T-cell (primary cell): ENCODE measurements at places on chromosomes 3 and 15.

DNA sequence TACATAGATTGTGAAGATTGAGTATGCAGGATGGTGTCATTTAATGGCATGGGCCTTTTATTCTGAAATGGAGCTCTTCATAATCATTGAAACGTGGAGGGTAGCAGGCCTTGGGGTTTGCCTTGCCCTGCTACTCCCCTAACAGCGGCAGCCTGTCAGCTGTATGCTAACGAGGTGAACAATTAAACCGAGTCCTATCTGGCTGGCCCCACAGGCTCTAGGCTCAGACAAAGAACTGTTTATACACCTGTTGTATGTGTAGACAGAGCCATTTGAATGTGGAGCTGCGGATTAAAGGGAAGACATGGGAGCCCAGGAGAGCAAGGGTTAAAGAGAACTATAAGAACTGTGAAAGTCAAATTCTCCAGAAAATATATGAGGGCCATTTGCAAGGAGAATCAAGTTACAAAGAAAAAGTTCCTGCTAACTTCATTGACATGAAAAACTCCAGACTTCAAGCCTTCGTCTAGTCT is 116.7 kb upstream of the CGNL1 start:
- DNase-seq: no peak

DNA sequence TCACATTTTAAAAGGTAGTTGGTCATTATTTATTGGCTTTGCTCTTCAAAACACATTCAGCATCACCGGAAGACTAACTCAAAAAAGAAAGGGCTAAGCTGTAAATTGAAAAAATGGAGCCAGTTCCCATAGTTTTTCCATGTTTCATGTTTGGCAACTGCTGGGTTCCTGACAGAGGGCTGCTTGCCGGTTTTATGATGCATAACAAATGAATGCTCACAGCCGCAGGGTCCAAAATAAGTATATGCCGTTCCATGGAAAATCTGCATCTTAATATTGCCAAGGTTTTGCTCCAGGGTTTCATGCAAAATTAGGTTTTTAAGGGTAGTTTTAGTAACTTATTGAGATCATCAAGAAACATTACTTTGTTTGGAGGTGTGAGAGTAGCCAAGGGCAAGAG is 15.8 kb downstream of the SLC12A1 start:
- no peak for DNase-seq

GRCh38 chr3:117881210-117881609 is 1153.4 kb downstream of the IGSF11 start:
- no peak for DNase-seq

DNA sequence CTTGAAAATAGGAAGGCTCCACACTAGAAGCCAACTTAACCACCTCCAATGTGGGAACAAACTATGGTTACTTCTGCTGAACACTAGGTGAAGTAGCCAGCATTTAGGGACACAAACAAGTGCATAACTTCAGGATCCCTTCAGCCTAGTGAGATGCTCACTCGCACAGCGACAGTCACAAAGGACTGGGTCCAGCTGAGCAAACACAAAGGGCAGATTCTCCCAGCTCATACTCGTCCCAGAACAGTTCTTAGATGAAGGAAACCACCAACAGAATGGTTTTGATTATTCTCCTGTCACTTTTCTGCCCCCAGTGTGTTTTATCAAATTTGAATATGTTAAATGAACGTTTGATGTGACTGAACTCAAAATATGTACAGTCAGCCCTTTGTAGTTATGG is 201.6 kb downstream of the KCNAB1 start:
- no peak for DNase-seq

DNA sequence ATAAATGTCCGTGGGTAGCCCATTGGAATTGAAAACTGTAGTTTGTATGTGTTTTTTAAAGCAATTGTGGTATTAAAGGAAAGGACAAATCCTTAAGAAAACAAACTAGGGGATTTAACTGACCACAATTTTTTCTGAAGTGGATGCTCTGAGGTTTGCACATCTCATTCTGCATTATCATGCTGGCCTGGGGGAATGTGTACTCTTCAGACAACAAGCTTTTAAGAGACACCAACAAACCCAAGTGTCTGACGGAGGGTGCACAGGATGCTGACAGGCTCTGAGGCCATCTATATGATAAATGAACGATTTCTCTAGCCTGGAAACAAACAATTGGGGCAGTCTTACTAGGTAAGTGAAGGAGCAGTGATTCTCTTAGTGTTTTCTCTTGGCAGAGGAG is 9.1 kb downstream of the LINS1 start:
- DNase-seq: no peak

DNA sequence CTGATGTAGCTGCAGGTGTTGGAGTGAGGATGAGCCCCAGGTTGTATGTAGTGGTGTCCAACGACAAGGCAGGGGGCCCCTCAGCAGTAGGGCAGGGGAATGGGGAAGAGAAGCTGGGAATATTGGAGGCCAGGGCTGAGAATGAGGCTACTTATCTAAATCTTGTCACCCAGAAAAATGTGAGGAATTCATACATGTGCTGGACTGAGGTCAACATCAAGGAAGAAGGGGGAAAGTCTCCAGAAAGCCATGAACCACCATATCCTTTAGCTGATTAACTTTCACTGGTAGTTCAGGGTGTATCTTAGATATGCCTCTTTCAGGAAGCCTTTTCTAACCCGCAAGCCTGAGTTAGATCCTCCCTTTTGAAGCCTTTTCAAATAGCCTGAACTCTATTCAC is 22.6 kb upstream of the FSTL1 start:
- DNase-seq: no peak

DNA sequence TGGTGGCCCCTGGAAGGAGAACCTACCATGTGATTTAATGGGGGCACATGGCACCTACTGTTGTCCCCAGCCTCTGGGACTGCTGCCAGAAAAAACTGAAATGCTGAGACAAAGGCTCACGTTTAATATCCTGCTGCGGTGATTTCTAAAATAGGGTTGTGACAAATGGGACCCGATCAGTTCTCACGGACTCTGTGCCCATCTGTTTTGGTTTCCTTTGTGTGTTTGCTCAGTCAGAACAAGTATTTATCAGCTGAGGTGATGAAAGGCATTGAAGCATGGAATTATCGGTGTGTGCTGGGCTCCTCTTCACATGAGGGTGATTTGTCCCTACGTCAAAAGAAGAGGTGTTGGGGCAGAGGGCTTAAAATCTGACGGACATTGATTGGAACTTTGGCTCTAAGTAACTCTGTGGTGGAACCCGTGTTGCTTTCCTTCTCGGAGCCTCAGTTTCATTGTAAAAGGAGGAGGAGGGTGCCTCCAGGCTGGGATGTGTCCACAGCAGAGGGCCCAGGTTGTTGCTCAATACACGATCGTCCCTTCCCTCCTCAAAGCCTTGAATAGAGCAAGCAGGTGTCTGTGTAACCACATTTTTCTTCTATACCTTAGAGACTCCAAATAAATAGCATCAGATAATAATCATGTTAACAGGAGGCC is 283.3 kb upstream of the RGMA start:
- DNase-seq: no peak

- DNase-seq: no peak
Measured at GRCh38 chr15:96390986-96391385, 60.5 kb downstream of the NR2F2 start.

GRCh38 chr15:43256341-43256740 is 10.4 kb downstream of the TGM5 start:
- no peak for DNase-seq

- no peak for DNase-seq
Measured at GRCh38 chr3:116247605-116248004, 197.7 kb downstream of the LSAMP start.

GRCh38 chr3:56131974-56132590 is 336.2 kb downstream of the ERC2 start:
- DNase-seq: no peak

DNA sequence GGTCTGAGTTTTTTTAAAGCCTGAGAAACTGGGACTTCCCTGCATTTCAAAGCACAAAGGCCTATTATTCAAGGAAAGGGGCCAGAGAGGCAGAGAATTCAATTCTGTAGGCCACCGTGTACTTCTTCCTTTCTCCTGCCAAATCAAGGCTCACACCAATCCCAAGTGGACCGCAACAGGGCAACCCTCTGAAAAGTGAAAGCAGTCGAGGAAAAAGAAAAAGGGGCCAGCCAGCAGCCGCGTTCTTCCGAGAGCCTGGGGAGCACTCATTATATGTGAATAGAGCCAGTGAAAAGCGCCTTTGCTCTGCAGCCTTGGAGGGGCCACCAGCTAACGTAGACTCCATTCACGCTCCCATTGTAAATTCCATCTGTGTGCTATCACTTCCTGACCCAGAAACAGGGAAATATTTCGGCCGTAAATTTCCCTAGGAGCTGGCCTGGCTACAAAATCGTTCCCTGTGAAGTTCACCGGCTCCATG is 45.9 kb upstream of the THUMPD3 start:
- DNase-seq: no peak

- DNase-seq: no peak
Measured at GRCh38 chr3:111165411-111165810, 93.8 kb downstream of the NECTIN3 start.

GRCh38 chr3:127439621-127440020 is 150.9 kb downstream of the TPRA1 start:
- no peak for DNase-seq

GRCh38 chr3:130929804-130930203 is 35.9 kb downstream of the ATP2C1 start:
- DNase-seq: no peak

- DNase-seq: no peak
Measured at GRCh38 chr3:189778340-189778950, 147.3 kb downstream of the TP63 start.

GRCh38 chr3:56935811-56936210 is 124.7 kb upstream of the SPATA12 start:
- no peak for DNase-seq

GRCh38 chr3:45972534-45973402 is 22.9 kb downstream of the FYCO1 start:
- no peak for DNase-seq

- DNase-seq: peak; percentile 4
Measured at GRCh38 chr15:101127506-101128076, 124.3 kb downstream of the CHSY1 start.

DNA sequence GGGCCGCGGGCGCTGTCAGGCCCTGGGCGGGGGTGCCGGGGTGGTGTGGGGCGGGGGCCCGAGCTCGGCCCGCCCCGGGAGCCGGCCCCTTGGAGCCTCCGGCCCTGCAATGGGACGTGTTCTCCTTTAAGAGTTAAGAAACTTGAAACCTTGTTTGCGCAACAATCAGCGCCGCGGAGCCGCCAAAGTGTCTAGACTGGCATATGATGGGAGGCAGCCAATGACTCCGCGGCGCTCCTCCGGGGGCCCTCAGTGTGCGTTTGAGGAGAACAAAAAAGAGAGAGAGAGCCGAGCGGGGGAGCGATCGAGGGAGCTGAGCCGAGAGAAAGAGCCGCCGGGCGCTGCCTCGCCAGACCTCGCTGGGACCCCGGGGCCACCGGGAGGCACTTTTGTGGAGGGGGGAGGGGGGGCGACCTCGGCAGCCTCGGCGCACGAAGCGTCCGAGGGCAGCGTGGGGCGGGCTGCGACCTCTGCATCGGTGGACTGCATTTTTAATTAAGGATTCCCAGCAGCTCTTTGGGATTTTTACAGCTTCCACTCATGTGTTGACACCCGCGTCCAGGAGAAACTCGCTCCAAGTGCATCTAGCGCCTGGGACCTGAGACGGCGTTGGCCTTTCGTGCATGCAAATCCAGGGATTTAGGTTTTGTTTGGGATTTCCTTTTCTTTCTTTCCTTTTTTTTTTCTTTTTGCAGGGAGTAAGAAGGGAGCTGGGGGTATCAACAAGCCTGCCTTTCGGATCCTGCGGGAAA is at the start of gene SMAD6:
Gene SMAD6 (plus strand): TSS at position 202 of the 752 bp plus-strand sequence. CDS start 1,023 bp downstream, outside the sequence.
- DNase-seq: peak; percentile 55

DNA sequence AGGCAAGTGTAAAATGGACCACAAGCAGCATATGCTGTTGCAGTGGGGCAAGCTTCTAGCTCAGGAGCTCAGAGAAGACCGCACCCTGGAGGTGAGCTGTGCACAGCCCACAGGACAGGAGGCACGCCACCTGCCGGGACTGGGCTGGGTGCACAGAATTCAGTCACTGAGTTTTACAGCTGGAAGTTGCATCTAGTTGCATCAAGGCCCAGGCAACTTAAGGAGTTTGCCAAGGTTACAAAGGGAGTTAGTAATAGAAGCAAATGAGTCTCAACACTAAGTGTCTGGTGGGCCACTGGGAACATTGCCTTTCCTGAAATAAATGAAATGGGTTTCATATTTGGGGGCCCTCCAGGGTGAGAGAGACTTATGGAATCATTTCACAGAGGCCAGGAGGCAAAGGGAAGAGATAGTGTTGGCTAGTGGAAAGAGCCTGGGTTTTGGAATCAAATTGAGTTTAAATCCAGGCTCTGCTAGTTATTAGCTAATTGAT is 36.0 kb upstream of the TIMP4 start:
- no peak for DNase-seq

DNA sequence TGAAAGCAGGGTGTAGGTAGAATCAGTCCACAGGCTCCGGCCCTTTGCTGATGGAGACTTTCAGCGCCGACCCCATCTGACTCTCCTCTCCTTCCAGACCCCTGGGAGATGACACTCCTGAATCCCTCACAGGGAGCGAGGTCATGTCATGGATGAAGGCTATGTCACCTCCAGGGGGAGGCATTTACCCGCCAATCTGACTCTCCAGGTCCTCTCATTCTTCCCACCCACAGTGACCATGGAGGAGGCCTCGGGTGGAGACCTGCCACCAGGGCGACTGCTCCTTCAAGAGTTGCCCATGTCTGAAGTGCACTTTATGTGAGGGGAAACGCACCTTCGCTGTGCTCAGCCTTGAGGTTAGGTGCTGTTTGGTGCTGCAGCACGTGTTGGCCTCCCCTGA is 112.7 kb downstream of the KLF13 start:
- DNase-seq: no peak

GRCh38 chr3:176988795-176989194 is 208.5 kb downstream of the TBL1XR1 start:
- DNase-seq: no peak

GRCh38 chr15:64597477-64597822 is 137.1 kb downstream of the ZNF609 start:
- DNase-seq: no peak
